ENCODE measurements at places on chromosomes 5 and 9.
A peak's percentile ranks its signal among the peaks of the same experiment; 100 is the strongest.

GRCh38 chr9:112327718-112328450 is 5.5 kb downstream of the PTBP3 start:
- no peak for DNase-seq

GRCh38 chr5:67093279-67093678 is 103.3 kb downstream of the CD180 start:
- DNase-seq: no peak

DNA sequence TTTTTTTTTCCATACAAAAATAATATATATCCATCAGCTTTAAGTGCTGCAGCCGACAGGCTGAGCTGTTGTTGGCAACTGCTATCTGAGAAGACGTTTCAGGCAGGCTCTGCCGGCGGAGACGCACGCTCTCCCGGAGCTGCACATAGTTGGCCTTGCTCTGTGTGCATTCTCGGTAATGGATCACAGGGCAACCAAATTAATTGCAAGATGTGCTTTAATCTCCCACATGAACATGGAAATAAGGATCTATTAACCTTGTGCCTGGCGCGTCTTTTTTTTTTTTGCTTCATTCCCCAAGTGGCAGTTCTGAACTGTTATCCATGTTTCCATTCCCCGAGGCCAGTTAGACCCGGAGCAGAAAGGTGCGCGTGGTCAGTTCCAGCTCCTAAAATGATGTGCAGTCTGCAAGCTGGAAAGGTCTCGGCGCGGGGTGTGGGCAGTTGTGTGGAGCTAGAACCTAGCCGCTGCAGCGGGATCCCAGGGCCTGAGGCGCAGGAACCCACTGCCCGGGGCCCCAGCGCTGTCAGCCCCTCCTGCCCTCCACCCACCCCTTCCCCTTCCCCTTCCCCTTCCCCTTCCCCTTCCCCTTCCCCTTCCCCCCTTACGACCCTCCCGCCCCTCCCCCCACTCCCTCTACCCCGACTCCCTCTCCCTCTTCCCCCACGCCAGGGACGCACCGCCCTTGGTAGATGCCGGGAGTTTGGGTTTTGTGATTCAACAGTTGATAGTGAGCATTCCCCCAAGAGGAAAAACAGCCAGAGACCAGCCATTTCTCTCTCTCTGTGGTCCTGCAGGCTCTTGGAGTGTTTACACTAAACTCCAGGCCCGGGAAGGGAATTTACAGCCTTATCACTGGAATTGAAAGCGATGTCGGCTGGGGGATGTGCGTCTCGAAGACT is 137.8 kb downstream of the CEP120 start:
- no peak for DNase-seq

GRCh38 chr5:58300346-58300895 is 159.5 kb downstream of the PLK2 start:
- DNase-seq: no peak

DNA sequence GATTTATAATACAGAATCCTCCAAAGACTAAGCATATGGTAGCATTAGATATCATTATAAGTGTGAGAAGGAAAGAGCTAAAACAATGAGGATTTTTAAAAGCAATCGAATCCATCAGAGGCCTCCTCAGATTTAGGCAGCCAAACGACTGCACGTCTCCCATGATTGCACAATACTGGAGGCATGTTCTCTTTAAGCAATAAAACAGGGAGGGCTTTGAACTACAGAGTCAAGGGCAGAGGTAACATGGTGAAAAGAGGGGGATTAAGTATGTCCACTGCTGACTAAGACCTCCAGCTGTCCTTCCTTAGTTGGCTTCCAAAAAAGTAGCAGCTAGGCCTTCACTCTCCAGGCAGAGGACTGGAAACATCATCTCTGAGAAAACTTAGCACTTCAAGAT is 298.7 kb upstream of the RGMB start:
- no peak for DNase-seq

DNA sequence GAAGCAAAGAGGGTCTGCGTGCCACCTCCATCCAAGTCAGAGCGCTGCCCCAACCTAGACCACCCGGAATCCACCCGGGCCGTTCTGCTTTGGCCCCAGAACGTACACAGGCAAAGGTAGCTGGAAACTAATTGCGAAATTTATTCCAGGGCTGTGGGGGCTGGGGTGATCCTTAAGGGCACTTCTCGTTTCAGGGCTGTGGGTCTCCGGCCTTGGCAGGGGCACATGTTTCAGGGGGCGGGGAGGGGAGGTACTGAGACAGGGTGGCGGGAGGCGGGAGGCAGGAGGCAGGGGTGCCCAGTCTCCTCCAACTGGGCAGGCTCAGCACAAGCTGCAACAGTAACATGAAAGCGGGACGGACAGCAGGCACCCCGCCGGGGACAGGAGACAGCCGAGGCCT is 26.1 kb downstream of the NR5A1 start:
- DNase-seq: no peak

GRCh38 chr9:31745468-31745867 is 639.0 kb upstream of the ACO1 start:
- DNase-seq: no peak

DNA sequence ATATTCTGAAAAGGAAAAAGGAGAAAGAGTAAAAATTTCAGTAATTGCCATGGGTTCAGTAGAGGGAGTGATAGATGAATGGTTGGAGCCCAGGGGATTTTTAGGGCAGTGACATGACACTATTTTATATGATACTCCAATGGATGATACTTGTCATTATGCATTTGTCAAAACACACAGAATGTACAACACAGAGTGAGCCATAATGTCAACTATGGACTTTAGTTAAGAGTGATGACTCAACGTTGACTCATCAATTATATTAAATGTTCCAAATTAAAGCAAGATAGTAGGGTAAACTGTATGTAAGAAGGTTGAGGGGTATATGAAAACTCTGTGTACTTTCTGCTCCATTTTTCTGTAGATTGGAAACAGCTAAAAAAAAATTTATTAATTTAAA is 586.4 kb downstream of the TAF11L14 start:
- DNase-seq: no peak

- no peak for DNase-seq
Observed at GRCh38 chr9:4126996-4127395, 172.9 kb downstream of the GLIS3 start.

- no peak for DNase-seq
Observed at GRCh38 chr5:82307451-82307850, 29.3 kb upstream of the RPS23 start.

GRCh38 chr5:159218595-159219023 is 9.3 kb upstream of the RNF145 start:
- no peak for DNase-seq

DNA sequence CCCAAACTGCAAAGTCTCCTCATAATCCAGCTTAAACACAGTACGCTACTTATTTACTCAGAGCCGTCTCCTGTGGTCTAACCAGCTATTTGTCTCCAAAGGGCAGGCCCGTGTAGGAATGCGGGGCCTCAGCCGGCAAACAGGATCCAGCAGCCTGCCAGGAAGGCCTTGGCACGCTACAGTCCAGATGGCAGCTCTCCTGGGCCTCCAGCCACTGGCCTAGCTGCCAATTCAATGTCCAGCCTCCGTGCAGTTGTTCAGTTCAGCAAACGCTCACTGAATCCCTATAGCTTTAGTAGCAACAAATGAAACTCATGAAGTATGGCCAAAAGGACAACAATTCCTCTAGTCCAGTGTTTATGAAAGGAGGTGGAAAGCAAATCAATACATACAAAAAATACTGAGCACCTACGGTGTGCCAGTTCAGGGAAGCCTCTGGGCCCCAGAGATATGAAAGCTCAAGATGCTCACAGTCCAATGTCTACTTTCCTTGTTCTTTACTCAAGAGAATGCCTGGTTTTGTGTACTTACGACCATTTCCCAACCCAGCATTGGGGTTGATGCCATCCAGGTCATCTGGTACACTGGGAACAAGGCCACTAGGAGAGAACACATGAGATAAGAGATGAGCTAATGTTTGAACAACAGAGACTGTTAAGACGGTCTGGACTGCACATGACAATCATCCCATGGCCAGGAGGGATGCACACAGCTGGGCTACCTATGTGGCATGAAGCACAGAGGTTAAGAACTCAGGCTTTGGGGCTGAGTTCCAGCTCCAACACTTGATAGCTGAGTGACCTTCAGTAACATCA is 8.3 kb downstream of the CDK5RAP2 start:
- DNase-seq: no peak

- DNase-seq: no peak
Observed at GRCh38 chr9:136691316-136692184, 4.3 kb upstream of the AGPAT2 start.

DNA sequence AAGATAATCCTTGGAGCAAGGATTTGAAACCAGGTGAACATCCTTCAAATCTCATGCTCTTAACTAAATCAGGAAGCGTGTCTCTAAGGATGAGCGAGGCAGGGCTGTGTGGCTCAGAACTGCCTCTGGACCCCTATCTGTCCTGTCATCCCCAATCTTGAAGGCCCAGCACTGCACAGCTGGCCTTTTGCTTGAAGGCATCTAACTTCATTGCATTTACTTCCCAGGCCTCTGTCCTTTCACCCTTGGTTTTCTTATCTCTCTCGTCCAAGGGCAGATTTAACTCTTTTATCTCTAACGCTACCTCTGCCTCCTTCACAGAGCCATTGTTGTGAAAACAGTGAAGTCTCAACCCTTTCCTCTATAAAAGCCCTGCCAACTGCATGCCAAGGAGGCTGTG is 83.8 kb downstream of the UGCG start:
- no peak for DNase-seq

DNA sequence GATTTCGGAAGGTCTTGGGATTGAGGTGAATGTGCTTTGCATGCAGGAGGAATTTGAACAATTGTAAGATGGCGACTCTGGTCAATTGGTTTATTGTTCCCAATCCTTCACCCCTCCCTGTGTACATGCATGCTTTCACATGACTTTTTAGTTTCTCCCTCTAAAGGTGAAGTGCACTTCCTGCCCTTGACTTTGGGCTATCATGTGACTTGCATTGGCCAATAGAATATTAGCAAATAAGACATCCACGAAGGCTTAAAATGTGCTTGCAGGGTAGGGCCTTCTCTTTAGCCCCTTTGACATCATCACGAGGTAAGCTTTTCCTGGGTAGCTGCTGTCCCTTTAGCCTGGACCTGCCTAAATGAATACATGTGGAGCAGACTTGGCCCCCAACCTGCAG is 8.1 kb upstream of the ZBTB43 start:
- no peak for DNase-seq

GRCh38 chr5:125160787-125161502 is 414.5 kb upstream of the ZNF608 start:
- DNase-seq: no peak

- DNase-seq: no peak
Observed at GRCh38 chr5:27130587-27130986, 92.2 kb upstream of the CDH9 start.

GRCh38 chr5:132962429-132963021 is 909 bp downstream of the AFF4 start:
- DNase-seq: peak; percentile 22

- no peak for DNase-seq
Observed at GRCh38 chr5:122880749-122881148, 35.3 kb downstream of the SNX24 start.

GRCh38 chr9:120236596-120236995 is 343.4 kb downstream of the CDK5RAP2 start:
- no peak for DNase-seq

DNA sequence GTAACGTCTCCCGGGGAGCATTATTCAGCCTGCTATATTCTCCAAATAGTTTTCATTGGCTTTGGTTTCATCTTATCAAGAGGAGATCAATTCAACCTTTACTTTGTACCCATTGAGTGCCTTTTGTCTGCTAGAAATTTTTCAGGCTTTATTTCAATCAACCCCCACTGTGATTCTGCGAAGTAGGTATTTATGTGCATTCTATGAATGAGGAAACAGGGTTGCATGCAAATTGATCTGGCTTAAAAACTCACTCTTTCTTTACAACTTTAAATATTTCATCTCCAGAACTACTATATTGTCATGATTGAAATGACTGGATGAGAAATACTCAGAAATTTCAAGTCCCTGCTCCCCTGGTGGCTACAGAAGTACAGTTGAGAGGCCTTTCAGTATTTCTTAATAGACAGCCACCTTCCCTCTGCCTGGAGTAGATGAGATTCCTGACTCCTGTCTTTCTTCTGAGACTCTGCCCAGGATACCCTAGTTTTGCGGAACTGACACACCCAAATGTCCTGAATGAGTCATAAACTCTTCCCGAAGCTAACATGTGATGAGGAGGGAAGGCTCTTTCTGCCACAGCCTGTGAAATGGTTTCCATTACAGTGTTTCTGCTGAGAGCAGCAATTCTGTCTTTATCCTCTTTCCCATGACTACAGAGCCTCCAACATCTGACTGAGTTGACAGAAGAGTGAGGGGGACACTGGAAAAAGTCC is 52.6 kb upstream of the TNC start:
- DNase-seq: no peak

- DNase-seq: no peak
Observed at GRCh38 chr5:68542207-68542606, 326.7 kb downstream of the PIK3R1 start.

DNA sequence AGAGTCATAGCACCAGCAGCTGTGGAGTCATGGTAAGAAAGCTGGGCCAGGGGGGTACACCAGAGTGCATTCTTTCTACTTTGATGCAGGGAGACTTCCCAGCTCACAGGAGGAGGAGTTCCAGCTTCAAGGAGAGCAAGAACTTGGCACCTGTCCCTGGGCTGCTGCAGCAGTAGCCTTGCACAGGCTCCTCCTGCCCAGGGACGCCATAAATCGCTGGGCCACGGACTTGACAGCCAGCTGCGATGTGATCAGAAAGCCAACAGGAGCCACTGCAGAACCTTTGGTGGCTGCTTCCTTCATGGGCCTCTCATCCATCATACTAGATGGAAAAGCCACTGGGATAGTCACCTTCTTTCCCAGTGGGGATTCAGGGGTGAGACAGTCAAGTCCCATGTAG is 234.7 kb downstream of the NMUR2 start:
- no peak for DNase-seq
